ENCODE measurements at places on chromosomes 5 and 9.
A peak's percentile ranks its signal among the peaks of the same experiment; 100 is the strongest.

DNA sequence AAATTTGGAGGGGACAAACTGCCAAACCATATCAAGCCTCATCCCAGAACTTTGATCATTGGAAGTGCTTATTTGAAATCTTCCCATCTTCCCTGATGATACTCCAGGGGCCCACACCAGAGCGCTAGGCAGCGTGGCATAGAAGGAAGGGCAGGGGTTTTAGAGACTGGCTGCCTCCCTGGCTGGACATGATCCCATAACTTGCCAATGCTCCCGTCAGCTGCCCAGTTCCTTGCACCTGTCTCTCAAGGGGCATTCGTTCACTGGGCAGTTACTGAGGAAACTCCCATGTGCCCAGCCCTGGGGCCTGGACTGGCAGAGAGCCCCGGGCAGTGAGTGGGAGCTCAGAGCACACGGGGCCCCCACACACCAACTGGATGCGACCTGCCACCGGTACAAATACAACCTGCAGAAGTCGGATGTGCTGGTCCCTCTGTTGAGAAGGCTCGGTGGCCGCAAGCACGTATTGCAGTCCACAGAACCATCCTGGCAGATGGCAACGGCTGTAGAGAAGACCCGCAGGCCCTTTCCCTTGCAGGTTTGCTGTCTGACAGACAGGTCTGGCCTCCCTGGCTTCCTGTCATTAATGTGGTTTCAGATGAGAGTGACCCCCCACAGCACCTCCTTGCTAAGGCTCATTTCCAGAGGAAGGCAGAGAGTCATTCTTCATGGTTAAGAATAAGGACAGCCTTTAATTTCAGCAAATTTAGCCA lies 122.4 kb downstream of the MVB12B start:
- DNase-seq, result peak; percentile 46

DNA sequence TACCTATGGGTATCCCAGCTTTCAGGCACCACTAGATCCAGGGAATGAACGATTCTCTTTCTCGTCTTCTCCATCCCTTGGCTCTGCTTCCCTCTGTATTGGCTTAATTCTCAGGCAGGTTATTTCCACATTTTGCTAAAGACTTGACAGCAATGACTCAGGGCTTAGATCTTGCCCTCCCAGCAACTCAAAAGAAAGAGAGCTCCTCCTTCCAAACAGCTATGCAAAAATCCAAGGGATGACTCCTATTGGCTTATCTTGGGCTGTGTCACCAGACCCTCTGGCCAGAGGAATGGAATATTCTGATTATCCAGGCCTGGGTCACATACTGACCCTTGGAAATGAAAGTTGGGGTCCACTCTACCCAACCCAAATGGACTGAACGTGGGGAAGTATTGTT lies 270.2 kb downstream of the NTRK2 start:
- DNase-seq, result no peak

DNA sequence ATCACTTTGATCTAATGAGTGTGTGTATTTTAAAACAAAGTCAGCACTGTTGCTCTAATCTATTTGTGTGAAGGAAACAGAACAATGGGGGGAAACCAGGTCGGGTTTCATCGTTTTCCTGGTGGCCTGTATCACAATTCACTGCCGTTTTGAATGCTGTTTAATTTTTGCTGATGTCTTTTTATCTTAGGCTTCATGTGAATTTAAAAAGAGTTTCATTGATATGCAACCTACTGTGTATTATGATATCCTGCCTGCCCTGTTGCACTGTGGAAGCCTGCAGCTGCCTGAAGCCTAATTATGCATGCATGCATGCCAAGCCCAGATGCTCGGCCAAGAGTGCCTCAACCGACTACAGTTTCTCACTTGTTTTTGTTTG lies 307.5 kb downstream of the ZNF608 start:
- DNase-seq, result no peak

- DNase-seq, result no peak
Measured at GRCh38 chr9:125497906-125498305, 209.1 kb downstream of the MAPKAP1 start.

DNA sequence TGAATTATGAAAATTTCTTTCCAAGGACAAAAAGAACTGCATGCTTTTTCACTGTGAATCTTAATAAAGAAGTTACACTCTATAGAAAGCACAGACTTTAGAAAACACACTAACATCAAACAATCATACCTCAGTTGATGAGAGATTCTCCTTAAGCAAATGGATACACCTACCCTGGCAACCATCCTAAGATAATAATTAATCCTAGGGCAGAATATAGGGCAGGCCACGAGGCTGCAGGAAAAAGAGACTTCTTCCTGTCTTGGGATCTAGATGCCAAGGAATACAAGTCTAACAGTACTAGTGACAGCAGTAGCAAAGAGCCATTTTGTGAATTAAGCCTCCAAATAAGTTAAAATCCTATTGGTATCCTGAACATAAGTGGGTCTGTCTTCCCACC lies 395.4 kb downstream of the EFNA5 start:
- DNase-seq, result no peak

DNA sequence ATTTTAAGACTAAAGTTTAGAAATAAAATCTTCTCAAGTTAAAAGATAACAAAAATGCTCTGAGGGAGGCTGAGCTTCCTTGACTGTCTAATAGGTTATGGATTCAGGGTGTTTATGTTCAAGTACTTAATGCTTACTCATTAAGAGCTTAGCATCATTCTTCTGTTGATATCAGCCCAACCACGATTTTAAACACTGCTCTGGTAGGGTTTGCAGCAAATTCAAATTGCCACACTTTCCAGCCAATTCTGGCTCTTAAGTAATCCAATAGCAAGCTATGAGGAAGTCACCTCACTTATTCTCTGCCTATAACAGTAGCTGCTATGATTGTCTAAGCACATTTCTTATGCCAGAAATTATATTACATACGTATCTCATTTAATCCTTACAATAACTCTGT lies 191.0 kb upstream of the KIF2A start:
- DNase-seq, result no peak

- DNase-seq, result peak; percentile 82
Measured at GRCh38 chr5:119397518-119398380, 41.9 kb downstream of the TNFAIP8 start.

- peak; percentile 86 for DNase-seq
Measured at GRCh38 chr9:97386733-97387503, 25.0 kb upstream of the TDRD7 start.

GRCh38 chr9:5445886-5446285 lies 4.5 kb upstream of the CD274 start:
- no peak for DNase-seq

- DNase-seq, result no peak
Measured at GRCh38 chr5:3346111-3346820, 249.4 kb upstream of the IRX1 start.

GRCh38 chr5:139389701-139390638 lies at the start of gene MZB1:
MZB1 (minus strand) TSS chr5:139389913; CDS start chr5:139389856, 57 bp downstream.
- DNase-seq, result peak; percentile 94

- DNase-seq, result peak; percentile 5
Measured at GRCh38 chr9:81729135-81729534, 39.8 kb upstream of the TLE1 start.

- DNase-seq, result no peak
Measured at GRCh38 chr9:17863213-17863883, 284.5 kb downstream of the SH3GL2 start.

- no peak for DNase-seq
Measured at GRCh38 chr5:122638581-122638980, 136.3 kb upstream of the SNX2 start.

DNA sequence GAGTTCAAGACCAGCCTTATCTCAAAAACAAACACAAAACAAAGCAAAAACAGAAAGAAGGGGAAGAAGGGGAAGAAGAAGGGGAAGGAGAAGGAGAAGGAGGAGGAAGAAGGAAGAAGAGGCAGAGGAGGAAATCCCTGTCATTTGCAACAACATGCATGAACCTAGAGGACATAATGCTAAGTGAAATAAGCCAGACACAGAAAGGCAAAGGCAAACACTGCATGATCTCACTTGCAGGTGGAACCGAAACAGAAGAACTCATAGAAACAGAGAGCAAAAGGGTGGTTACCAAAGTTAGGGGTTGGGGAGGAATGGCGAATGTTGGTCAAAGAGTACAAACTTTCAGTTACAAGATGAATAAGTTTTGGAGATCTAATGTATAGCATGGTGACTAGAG lies 135.4 kb downstream of the UGCG start:
- no peak for DNase-seq

- DNase-seq, result no peak
Measured at GRCh38 chr5:1214936-1215220, 10.3 kb upstream of the SLC6A18 start.

DNA sequence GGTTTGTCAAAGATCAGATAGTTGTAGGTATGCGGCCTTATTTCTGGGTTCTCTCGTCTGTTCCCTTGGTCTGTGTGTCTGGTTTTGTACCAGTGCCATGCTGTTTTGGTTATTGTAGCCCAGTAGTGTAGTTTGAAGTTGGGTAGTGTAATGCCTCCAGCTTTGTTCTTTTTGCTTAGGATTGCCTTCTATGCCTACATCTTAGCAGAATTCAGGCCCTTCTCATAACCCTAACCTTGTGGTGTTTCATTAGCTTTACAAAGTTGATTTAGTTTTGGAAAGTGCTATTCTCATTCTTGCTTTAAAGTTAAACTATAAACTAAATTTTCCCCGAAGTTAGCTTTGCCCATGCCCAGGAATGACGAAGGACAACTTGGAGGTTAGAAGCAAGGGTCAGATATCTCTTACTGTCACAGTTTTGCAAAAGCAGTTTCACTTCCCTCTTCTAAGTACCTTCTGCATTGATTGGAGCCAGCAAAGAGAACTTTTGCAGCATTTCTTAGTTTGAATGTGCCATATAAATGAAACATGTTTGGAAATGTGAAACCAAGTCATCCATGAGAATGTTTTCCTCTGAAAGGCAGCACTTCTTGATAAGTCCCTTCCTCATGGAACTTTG lies 274.3 kb upstream of the DMRT1 start:
- no peak for DNase-seq

DNA sequence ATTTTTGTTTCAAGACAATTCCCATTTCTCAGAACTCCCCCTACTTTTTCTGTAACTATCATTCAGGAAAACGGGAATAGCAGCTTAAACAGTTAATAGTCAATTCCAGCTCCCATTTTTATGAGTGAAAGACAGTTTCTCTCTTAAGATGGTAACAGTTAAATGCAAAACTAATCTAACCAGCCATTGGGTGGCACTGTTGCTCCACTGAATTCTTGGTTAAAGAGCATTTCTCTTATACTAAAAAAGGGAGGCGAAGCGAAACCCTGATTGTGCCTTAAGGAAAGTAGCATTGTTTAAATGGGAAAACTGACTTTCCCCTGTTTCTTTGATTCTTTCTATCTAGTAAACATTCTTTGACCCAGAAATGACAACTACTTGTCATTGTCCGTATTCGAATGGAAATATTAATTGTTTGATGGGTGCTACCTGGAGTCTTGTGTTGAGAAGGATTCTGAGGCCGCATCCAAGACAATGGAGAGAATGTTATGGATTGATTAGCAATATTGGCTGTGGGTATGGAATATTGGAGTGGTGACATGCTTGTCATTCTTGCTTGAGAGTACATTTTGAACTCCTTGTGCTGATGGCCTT lies 507.8 kb downstream of the MAT2B start:
- DNase-seq, result peak; percentile 80

GRCh38 chr5:9405196-9405754 lies 140.6 kb downstream of the SEMA5A start:
- DNase-seq, result no peak

DNA sequence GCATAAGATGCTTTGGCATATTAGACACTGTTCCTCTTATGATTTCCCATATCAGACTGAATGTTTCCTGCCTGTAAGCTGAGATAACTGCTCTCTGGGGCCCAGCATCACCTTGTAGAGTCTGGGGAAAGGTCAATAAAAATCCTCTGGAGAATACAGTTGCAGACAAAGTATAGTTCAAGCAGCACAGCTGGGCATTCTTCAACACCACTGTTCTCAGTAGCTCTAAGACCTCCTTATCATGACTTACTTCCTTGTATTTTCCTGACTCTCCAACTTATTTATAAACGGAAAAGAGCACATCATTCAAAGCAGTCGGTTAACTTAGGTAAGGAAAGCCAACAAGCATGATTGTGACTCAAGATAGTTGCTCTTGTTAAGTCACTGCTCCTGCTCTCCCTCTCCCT lies 208.7 kb upstream of the RASEF start:
- DNase-seq, result no peak

- DNase-seq, result no peak
Measured at GRCh38 chr5:11052871-11053270, 291.8 kb upstream of the DAP start.

DNA sequence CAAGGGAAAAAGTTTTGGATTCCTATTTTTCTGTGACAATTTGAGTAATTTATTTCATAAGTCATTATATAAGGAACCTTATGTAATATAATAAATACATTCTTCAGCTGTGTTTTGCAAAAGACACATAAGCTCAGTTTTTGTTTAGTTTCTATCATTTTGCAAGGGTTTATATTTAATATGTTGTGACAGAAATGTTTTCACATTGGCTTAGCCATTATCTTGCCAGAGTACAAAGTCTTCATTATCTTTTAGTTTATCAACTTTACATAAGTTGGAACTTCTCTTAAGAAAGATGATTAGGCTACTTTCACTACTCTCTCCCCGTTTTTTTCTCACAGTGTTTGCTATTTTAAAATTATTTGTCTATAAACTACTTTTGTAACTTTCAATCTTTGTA lies 54.8 kb downstream of the ERCC6L2 start:
- DNase-seq, result no peak

DNA sequence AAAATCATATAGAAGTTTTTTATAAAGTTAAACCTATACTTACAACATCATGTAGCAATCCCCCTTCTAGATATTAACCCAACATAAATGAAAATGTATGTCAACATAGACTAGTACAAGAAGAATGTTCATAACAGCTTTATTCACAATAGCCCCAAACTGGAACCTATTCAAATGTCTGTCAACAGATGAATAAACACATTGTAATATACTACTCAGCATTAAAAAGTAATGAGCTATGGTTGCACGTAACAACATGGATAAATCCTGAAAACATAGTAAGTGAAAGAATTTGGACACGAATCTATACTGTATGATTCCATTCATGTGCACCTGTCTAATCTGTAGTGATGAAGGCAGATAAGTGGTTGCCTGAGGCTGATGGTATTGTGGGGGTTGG lies 73.9 kb downstream of the CSNK1G3 start:
- DNase-seq, result no peak

DNA sequence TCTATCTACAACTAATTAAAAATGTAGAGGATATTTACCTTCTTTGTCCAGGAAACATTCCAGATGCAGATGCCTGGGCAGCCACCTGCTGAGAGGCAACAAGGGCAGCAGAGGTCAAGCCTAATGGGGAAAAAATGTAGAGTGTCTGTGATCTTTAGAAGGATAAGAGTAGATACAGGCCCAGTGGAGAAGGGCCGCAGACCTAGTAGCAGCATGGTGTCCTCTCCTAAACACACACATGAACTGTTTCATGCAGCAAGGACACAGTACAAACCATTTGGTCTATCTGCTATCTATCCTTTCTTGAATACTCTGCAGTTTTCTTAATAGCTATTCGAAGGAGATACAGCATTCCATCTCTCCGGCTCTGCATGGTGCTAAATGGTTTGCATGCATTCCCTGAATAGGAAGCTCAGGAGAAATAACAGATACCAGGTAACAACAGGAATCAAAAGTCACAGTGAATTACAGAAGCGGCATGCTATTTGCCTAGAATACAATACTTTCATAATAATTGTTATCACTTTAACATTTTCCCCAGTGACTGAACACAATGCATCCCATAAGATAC lies 107.3 kb downstream of the ZNF608 start:
- DNase-seq, result no peak

Data from common myeloid progenitor, CD34-positive (primary cell).